Spleen (tissue), 13 donors: ENCODE measurements at places on chromosomes 6 and 20.

DNA sequence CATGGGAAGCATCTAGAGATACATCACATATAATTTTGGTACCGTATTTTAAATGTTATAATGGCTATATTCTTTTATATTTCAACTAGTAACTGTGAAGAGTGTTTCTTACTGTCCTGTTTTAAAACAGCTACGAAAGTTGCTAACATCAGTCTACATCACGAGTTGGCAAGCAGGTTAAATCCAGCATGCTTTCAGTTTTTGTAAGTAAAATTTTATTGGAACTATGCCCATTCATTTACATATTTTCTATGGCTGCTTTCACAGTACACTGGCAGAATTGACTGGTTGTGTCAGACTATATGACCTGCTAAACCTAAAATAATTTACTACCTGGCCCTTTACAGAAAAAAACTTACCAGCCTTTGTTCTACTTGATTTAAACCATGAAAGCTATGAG, 478.1 kb downstream of the PHF3 start:
- no peaks in the 10 kb centered on the region for H3K4me1 ChIP-seq
- no peak for DNase-seq
- no peaks in the 10 kb centered on the region for H3K27me3 ChIP-seq
- H3K4me3 ChIP-seq, result no peak overlapping the region
- no peaks in the 10 kb centered on the region for H3K36me3 ChIP-seq

GRCh38 chr20:62553838-62554161, 78.0 kb upstream of the GATA5 start:
- H3K36me3 ChIP-seq, result no peaks in the 10 kb centered on the region
- no peak overlapping the region for H3K27ac ChIP-seq
- peaks cover 13% of the 10 kb centered on the region for H3K4me1 ChIP-seq
- peaks cover 96% of the 10 kb centered on the region for H3K27me3 ChIP-seq

DNA sequence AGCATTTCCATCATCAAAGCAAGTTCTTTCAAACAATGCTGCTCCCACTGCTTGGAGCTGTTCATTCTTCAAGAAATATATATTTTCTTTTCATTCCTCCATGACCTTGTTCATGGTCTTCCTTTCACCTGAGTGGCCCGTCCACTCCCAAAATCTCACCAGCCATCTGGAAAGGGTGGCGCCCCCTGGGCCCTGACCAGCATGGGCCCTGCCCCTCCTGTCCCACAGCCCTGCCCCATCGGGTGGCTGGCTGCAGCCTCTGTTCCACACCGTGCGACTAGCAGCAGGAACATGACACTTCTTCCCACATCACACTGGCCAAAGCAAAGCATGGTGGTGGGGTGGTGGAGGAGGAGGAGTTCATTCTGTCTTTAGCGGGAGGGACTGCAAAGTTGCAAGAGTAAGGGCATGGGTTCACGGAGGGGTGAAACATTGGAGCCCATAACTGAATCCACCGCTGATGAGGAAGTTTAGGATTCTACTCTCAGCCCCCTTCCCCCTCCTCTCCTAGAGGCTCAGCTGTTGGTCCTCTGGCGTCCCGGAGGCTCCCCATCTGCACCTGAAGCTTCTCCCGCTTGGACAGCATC, 195.2 kb upstream of the SLC24A3 start:
- H3K4me3 ChIP-seq, result no peak overlapping the region
- H3K27me3 ChIP-seq, result no peaks in the 10 kb centered on the region
- no peaks in the 10 kb centered on the region for H3K36me3 ChIP-seq
- no peaks in the 10 kb centered on the region for H3K4me1 ChIP-seq
- no peak for DNase-seq

- peak overlapping the region; percentile 63 for H3K27ac ChIP-seq
- peaks cover 9% of the 10 kb centered on the region for H3K4me1 ChIP-seq
- H3K36me3 ChIP-seq, result no peaks in the 10 kb centered on the region
- DNase-seq, result no peak
These were observed 68.3 kb downstream of the ADTRP start for GRCh38 chr6:11710311-11710761.

- H3K4me1 ChIP-seq, result peaks cover 8% of the 10 kb centered on the region
- no peak for DNase-seq
- no peak overlapping the region for H3K27ac ChIP-seq
- H3K36me3 ChIP-seq, result peaks cover 4% of the 10 kb centered on the region
- H3K4me3 ChIP-seq, result no peak overlapping the region
These were observed 6.6 kb downstream of the CCDC167 start for GRCh38 chr6:37492991-37493660.

DNA sequence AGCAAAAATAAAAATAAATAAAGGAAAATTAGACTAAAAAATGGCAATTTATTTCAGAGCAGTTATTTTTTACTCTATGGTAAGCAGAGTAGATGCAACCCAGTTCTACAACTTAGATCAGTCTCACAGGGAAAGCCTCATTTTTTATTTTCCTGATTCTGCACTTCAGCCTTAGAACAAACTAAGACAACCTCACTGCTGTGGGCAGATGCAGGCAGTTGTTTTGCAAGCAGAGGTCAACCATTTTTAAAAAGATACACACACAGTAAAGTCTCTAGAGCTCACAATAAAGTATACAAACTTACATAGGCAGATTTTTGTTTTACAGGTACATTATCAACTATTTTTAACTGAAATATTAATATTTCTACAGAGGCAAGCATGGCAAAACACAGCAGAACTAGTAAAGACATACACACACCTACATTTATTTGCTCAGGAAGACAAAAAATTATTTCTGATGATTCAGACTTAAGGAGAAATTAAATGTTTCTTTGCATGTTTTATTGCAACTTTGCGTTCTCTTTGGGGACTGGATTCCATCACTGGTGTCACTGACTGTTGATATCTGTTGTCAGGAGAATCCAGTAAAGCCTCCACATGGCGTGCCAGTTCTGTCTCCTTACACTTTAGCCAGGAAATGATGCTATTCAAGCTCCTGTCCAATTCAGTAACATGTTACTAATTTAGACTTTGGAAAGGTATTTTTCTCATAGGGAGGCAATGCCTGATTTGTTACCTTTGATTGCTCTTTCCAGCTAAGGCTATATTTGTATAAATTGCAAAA, 102.7 kb downstream of the TRDN start:
- no peak overlapping the region for H3K4me3 ChIP-seq
- no peaks in the 10 kb centered on the region for H3K36me3 ChIP-seq
- no peaks in the 10 kb centered on the region for H3K27me3 ChIP-seq
- no peaks in the 10 kb centered on the region for H3K4me1 ChIP-seq
- no peak for DNase-seq

DNA sequence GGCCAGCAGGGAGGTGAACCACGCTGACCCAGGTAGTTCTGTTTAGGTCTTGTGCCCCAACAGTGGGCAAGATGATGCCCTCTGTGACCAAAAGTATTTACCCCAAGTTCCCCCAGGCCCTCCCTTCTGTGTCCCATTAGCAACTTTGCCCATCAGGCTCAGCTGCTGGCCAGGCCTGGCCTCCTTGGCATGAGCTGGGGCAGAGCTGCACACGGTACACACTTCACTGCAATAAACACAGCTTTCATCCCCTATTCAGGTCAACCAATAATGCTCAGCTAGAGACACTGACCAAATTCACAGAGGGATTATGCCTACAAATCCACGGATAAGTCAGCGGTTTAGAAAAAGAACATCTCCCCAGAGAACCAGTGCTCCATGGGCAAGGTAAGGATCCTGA, 103.7 kb downstream of the SLC23A2 start:
- peaks cover 87% of the 10 kb centered on the region for H3K36me3 ChIP-seq
- no peaks in the 10 kb centered on the region for H3K27me3 ChIP-seq
- no peak for DNase-seq
- H3K4me1 ChIP-seq, result peaks cover 49% of the 10 kb centered on the region
- H3K27ac ChIP-seq, result no peak overlapping the region

DNA sequence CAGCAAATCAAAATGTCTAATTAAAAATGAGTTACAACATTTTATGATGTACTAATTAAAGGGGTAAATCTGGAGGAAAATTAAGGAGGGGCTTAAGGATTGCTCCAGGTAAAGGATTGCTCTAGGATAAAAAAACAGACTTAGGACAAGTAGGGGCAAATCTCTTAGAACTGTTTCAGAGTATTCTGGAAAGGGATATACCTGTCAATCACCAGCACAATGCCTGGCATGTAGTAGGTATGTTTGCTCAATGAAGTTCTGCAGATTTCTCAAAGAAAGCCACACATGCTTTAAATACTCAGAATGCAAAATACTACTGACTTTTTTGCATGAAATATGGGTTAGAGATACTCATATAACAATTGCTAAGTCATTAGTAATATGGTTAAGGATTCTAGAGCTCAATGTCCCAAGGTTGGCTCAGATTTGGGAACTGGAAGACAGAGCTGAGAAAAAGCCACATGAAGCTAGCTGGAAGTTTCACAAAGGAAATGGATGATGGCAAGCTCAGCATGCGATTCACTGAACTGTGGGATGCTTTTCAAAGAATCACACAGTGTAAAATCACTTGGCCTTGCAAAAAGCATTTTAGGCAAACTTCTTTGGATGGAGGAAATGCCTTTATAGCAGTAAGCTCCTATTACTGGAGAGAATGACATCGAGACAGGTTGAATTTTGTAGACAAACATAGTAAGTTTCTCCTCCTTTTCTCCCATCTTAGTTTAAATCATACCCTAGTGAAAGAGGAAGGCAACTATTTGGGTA, 72.8 kb downstream of the MAP3K5 start:
- no peaks in the 10 kb centered on the region for H3K36me3 ChIP-seq
- no peak for DNase-seq
- peak overlapping the region; percentile 60 for H3K27ac ChIP-seq
- peaks cover 34% of the 10 kb centered on the region for H3K4me1 ChIP-seq
- H3K27me3 ChIP-seq, result no peaks in the 10 kb centered on the region

- DNase-seq, result no peak
- no peak overlapping the region for H3K27ac ChIP-seq
- no peak overlapping the region for H3K4me3 ChIP-seq
- H3K36me3 ChIP-seq, result no peaks in the 10 kb centered on the region
- no peaks in the 10 kb centered on the region for H3K4me1 ChIP-seq
- no peaks in the 10 kb centered on the region for H3K27me3 ChIP-seq
These were observed 11.3 kb upstream of the RBM24 start for GRCh38 chr6:17269840-17270239.

GRCh38 chr6:22145376-22145775, 151.5 kb downstream of the PRL start:
- DNase-seq, result no peak
- no peak overlapping the region for H3K4me3 ChIP-seq
- H3K27me3 ChIP-seq, result no peaks in the 10 kb centered on the region
- H3K36me3 ChIP-seq, result no peaks in the 10 kb centered on the region
- peaks cover 13% of the 10 kb centered on the region for H3K4me1 ChIP-seq
- no peak overlapping the region for H3K27ac ChIP-seq

GRCh38 chr20:63217706-63218105, 1.8 kb upstream of the YTHDF1 start:
- H3K27me3 ChIP-seq, result no peaks in the 10 kb centered on the region
- DNase-seq, result no peak
- H3K36me3 ChIP-seq, result peaks cover 18% of the 10 kb centered on the region
- H3K4me3 ChIP-seq, result no peak overlapping the region
- H3K4me1 ChIP-seq, result peaks cover 40% of the 10 kb centered on the region
- no peak overlapping the region for H3K27ac ChIP-seq

GRCh38 chr20:10411673-10412072, 22.3 kb downstream of the MKKS start:
- DNase-seq, result no peak
- no peak overlapping the region for H3K4me3 ChIP-seq
- no peaks in the 10 kb centered on the region for H3K27me3 ChIP-seq
- H3K27ac ChIP-seq, result no peak overlapping the region
- peaks cover 77% of the 10 kb centered on the region for H3K36me3 ChIP-seq

- H3K36me3 ChIP-seq, result no peaks in the 10 kb centered on the region
- no peaks in the 10 kb centered on the region for H3K27me3 ChIP-seq
- H3K27ac ChIP-seq, result peak overlapping the region; percentile 59
- H3K4me1 ChIP-seq, result peaks cover 4% of the 10 kb centered on the region
- no peak overlapping the region for H3K4me3 ChIP-seq
These were observed 94.5 kb upstream of the MARCKS start for GRCh38 chr6:113762641-113763040.

- peaks cover 20% of the 10 kb centered on the region for H3K4me1 ChIP-seq
- no peaks in the 10 kb centered on the region for H3K27me3 ChIP-seq
- DNase-seq, result no peak
These were observed 188.6 kb downstream of the DTNBP1 start for GRCh38 chr6:15474196-15474595.

GRCh38 chr6:45424451-45424861, 46.7 kb upstream of the SUPT3H start:
- peaks cover 22% of the 10 kb centered on the region for H3K27me3 ChIP-seq
- no peak for DNase-seq

GRCh38 chr6:53634184-53634631, 31.3 kb downstream of the KLHL31 start:
- H3K36me3 ChIP-seq, result no peaks in the 10 kb centered on the region
- no peak overlapping the region for H3K4me3 ChIP-seq
- no peaks in the 10 kb centered on the region for H3K27me3 ChIP-seq
- DNase-seq, result no peak
- no peaks in the 10 kb centered on the region for H3K4me1 ChIP-seq
- no peak overlapping the region for H3K27ac ChIP-seq

GRCh38 chr6:109383438-109383940, 1.2 kb upstream of the CD164 start:
- H3K27me3 ChIP-seq, result no peaks in the 10 kb centered on the region
- H3K4me1 ChIP-seq, result peaks cover 50% of the 10 kb centered on the region
- peak overlapping the region; percentile 88 for H3K4me3 ChIP-seq
- DNase-seq, result no peak
- peaks cover 10% of the 10 kb centered on the region for H3K36me3 ChIP-seq

GRCh38 chr6:14656078-14656521, 538.5 kb downstream of the CD83 start:
- H3K4me3 ChIP-seq, result no peak overlapping the region
- H3K27ac ChIP-seq, result peak overlapping the region; percentile 78
- no peaks in the 10 kb centered on the region for H3K27me3 ChIP-seq
- peaks cover 66% of the 10 kb centered on the region for H3K4me1 ChIP-seq
- DNase-seq, result no peak
- H3K36me3 ChIP-seq, result no peaks in the 10 kb centered on the region

GRCh38 chr6:94349227-94349626, 929.9 kb upstream of the EPHA7 start:
- no peaks in the 10 kb centered on the region for H3K4me1 ChIP-seq
- DNase-seq, result no peak
- no peak overlapping the region for H3K4me3 ChIP-seq
- H3K27ac ChIP-seq, result no peak overlapping the region
- H3K27me3 ChIP-seq, result no peaks in the 10 kb centered on the region

DNA sequence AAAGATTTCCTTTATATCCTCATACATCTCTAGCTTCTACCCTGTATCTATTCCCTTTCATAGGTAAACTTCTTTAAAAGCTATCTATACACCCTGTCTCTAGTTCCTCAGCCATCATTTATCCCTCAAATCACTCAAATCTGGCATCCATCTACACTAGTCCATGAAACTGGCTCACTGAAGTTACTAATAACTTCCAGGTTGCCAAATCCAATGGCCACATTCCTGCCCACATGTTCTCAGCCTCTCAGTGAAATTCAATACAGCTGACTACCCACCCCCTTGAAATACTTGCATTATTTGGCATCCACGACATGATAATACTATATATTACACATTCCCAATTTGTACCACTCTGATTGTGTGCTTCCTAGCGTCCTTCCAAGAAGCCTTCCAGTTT, 8.7 kb downstream of the REPS1 start:
- H3K27me3 ChIP-seq, result no peaks in the 10 kb centered on the region
- H3K27ac ChIP-seq, result no peak overlapping the region
- no peak overlapping the region for H3K4me3 ChIP-seq
- H3K36me3 ChIP-seq, result no peaks in the 10 kb centered on the region
- peaks cover 99% of the 10 kb centered on the region for H3K4me1 ChIP-seq

- DNase-seq, result no peak
- H3K36me3 ChIP-seq, result no peaks in the 10 kb centered on the region
- H3K4me3 ChIP-seq, result no peak overlapping the region
- H3K4me1 ChIP-seq, result no peaks in the 10 kb centered on the region
- no peaks in the 10 kb centered on the region for H3K27me3 ChIP-seq
These were observed 22.6 kb downstream of the PLCB1 start for GRCh38 chr20:8154638-8155037.

GRCh38 chr20:1883986-1884385, 11.2 kb upstream of the SIRPA start:
- H3K27me3 ChIP-seq, result peaks cover 10% of the 10 kb centered on the region
- H3K4me1 ChIP-seq, result peaks cover 80% of the 10 kb centered on the region
- H3K36me3 ChIP-seq, result no peaks in the 10 kb centered on the region
- no peak overlapping the region for H3K27ac ChIP-seq
- no peak overlapping the region for H3K4me3 ChIP-seq
